ENCODE measurements at places on chromosomes 6 and 20. TPM values are rescaled to one million over a fixed set of nuclear protein-coding genes. Genes with fewer than 3 reads are reported as not detected.

The GPR63 gene
- total RNA-seq, result 1.9 TPM

The EBF4 gene
- 5.1 TPM for total RNA-seq

- DNase-seq, result no peak
- H3K4me1 ChIP-seq, result peaks cover 9% of the 10 kb centered on the region
- H3K4me3 ChIP-seq, result no peak overlapping the region
- no peaks in the 10 kb centered on the region for H3K27me3 ChIP-seq
- H3K36me3 ChIP-seq, result no peaks in the 10 kb centered on the region
- no peak overlapping the region for H3K27ac ChIP-seq
Measured at GRCh38 chr6:20652299-20653084, 118.2 kb downstream of the CDKAL1 start.

The PAK5 gene
- not detected for total RNA-seq

GRCh38 chr6:143117108-143117507 is 56.4 kb downstream of the AIG1 start:
- no peak for DNase-seq
- H3K27ac ChIP-seq, result no peak overlapping the region
- H3K27me3 ChIP-seq, result no peaks in the 10 kb centered on the region

- peaks cover 47% of the 10 kb centered on the region for H3K4me1 ChIP-seq
- DNase-seq, result no peak
- no peaks in the 10 kb centered on the region for H3K27me3 ChIP-seq
- H3K4me3 ChIP-seq, result peak overlapping the region; percentile 90
- H3K36me3 ChIP-seq, result 0 out of 2 replicates have a peak, but pooled peaks cover 3% of the 10 kb centered on the region
Measured at GRCh38 chr6:110878751-110879522, 4.4 kb downstream of the AMD1 start.

- H3K27ac ChIP-seq, result no peak overlapping the region
- peaks cover 12% of the 10 kb centered on the region for H3K4me1 ChIP-seq
- no peak for DNase-seq
- no peak overlapping the region for H3K4me3 ChIP-seq
Measured at GRCh38 chr6:140567466-140567865, 1193.0 kb upstream of the CITED2 start.

The FOXA2 gene
- not detected for total RNA-seq

GRCh38 chr6:132190097-132190814 is 211.0 kb downstream of the MOXD1 start:
- no peaks in the 10 kb centered on the region for H3K36me3 ChIP-seq
- DNase-seq, result no peak
- no peak overlapping the region for H3K27ac ChIP-seq
- no peaks in the 10 kb centered on the region for H3K4me1 ChIP-seq
- H3K27me3 ChIP-seq, result no peaks in the 10 kb centered on the region
- H3K4me3 ChIP-seq, result no peak overlapping the region

- H3K36me3 ChIP-seq, result no peaks in the 10 kb centered on the region
- peaks cover 16% of the 10 kb centered on the region for H3K4me1 ChIP-seq
- H3K4me3 ChIP-seq, result no peak overlapping the region
- H3K27ac ChIP-seq, result no peak overlapping the region
- peak; percentile 65 for DNase-seq
Measured at GRCh38 chr20:56796345-56796744, 167.2 kb downstream of the TFAP2C start.

The OOEP gene
- total RNA-seq, result 12.2 TPM

DNA sequence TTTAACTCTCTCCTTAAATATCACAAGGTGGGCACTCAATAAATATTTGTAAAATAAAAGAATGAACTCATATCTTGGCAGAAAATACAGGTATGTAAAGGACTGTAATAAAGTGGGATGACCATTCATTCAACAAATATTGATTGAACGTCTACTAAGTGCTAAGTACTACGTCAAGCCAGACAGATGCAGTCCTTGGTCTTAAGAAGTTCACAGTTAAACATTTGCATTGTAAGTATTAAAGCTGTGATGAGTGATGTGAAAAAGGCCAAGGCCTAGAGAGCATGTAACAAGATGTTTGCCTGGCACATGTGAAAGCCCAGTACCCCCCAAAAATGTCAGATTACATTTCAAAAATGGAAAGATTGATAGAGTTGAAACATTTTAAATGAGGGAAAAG is 130.1 kb upstream of the TMEM170B start:
- no peaks in the 10 kb centered on the region for H3K27me3 ChIP-seq
- no peak overlapping the region for H3K4me3 ChIP-seq
- H3K36me3 ChIP-seq, result no peaks in the 10 kb centered on the region
- H3K27ac ChIP-seq, result no peak overlapping the region
- peaks cover 10% of the 10 kb centered on the region for H3K4me1 ChIP-seq

DNA sequence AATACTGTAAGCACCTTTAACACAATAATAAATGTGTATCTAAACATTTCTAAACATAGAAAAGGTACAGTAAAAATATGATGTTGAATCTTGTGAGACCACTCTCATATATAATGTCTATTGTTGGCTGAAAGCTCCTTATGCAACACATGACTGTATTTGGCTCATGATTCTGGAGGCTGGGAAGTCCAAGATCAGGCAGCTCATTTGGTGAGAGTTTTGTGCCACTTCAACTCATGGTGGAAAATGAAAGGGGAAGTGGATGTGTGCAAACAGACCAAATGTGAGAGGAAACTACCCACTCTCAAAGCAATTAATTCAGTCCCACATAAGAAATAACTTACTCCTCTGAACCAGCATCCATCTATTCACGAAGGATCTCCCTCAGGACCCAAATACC is 257.7 kb upstream of the OPRM1 start:
- DNase-seq, result no peak
- H3K27ac ChIP-seq, result no peak overlapping the region
- H3K4me1 ChIP-seq, result no peaks in the 10 kb centered on the region

DNA sequence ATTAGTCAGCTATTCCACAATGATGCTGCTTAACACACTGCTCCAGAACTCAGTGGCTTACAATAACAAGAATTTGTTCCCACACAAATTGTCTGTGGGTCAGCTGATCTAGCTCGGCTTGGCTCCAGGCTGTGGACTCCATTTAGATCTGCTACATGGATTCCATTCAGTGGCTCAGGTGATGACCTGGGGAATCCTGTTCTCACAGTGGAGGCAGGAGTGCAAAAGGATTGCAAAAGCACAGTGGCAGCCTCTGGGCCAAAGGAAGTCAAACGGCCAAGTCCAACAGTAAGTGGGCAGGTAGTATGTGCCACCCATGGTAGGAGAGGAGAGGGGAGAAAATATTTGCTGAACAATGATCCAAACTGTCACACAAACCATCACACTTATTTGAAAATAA is 15.8 kb upstream of the LRRN4 start:
- H3K27me3 ChIP-seq, result no peaks in the 10 kb centered on the region
- no peak overlapping the region for H3K27ac ChIP-seq
- no peak for DNase-seq
- H3K36me3 ChIP-seq, result 0 out of 2 replicates have a peak, but pooled peaks cover 4% of the 10 kb centered on the region
- no peak overlapping the region for H3K4me3 ChIP-seq
- H3K4me1 ChIP-seq, result no peaks in the 10 kb centered on the region

DNA sequence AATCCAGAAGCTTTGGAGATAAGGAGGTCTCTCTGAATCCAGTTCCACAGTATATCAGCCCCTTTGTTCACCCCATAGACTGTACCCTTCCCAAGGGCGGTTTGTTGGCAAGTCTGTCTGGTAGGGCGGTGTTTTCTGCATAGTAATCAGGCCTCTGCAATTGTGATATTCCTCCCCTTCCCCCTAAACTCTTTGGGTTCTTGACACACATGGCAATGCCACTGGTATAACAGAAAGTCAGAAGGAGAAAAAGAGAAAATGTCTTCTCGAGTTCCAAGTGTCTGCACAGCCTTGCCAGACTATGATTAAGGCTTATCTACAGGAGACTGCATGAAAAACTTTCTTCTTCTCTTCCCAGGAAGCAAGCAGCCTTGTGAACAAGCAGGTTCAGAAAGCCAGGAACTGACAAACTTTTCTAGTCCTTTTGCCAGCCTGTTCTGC is 45.6 kb downstream of the FOXO3 start:
- DNase-seq, result no peak
- H3K36me3 ChIP-seq, result peaks cover 18% of the 10 kb centered on the region
- no peak overlapping the region for H3K4me3 ChIP-seq

DNA sequence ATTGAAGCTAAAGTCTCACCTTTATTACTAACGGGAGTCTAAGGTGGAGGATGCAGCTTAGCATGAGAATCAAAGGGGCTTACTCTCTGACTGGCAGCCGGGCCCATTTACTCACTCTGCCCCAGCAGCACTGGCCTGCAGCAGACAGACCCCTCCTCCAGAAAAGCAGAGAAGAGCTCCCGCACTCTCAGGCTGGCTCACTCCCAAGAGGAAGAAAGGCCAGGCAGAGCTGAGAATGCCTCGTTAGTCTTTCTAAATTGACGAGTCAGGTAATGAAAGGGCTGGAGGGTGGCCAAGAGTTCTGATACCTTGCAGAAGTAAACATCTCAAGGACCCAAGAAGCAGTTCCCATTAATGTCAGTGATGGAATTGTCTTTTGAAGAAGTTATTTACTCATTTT is 44.5 kb upstream of the IL20RA start:
- no peak for DNase-seq
- no peaks in the 10 kb centered on the region for H3K36me3 ChIP-seq
- no peak overlapping the region for H3K27ac ChIP-seq
- H3K27me3 ChIP-seq, result no peaks in the 10 kb centered on the region

- H3K4me3 ChIP-seq, result no peak overlapping the region
- peak overlapping the region; percentile 79 for H3K27ac ChIP-seq
- H3K4me1 ChIP-seq, result peaks cover 50% of the 10 kb centered on the region
- H3K36me3 ChIP-seq, result no peaks in the 10 kb centered on the region
Measured at GRCh38 chr6:137827977-137828810, 38.9 kb upstream of the TNFAIP3 start.

DNA sequence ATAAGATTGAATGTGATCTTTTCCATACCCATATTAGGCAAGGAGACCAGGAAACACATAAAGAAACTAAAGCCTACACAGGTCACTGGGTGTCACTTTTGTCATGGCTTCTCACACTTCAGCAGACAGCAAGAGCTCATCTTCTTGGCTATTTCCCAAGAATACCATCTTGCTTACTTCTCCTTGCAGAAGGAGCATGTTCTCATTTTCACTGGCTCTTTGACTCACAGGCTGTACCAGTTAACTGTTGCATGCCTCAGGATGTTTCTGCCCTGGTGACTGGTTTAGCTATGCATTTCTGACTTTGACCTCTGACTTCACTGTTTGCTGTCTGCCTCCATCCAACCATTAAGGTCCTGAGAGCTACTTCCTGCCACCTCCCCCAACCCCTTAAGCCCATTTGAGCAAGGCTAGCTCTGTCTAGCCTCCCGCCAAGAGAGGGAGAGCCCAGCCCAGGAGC is 40.3 kb upstream of the OGFRL1 start:
- DNase-seq, result peak; percentile 51
- H3K4me1 ChIP-seq, result peaks cover 29% of the 10 kb centered on the region
- no peaks in the 10 kb centered on the region for H3K27me3 ChIP-seq
- no peak overlapping the region for H3K4me3 ChIP-seq
- no peak overlapping the region for H3K27ac ChIP-seq

DNA sequence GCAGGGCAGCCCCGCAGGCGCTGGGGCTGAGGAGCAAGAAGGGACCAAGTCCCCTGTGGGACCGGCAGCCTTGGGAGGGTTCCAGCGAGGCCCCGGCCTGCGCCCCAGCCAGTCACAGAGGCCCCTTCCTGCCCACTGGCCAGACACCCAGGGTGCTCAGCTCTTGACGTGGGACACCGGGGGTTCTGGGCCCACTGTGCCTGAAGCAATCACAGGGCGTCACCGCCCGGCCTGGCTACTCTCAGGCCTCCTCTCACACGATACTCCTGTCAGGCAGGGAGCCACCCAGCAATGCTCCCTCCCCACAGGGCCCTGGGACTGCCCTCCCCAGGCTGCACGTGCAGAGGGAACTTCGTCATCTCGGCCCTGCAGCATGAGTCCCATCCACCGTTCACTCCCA is 14.5 kb downstream of the TAF4 start:
- no peaks in the 10 kb centered on the region for H3K4me1 ChIP-seq
- DNase-seq, result no peak
- H3K27me3 ChIP-seq, result no peaks in the 10 kb centered on the region
- H3K4me3 ChIP-seq, result no peak overlapping the region
- no peaks in the 10 kb centered on the region for H3K36me3 ChIP-seq

The GPLD1 gene
- total RNA-seq, result 1.7 TPM

The REPS1 gene
- 32.0 TPM for total RNA-seq

The CCM2L gene
- total RNA-seq, result 0.35 TPM

DNA sequence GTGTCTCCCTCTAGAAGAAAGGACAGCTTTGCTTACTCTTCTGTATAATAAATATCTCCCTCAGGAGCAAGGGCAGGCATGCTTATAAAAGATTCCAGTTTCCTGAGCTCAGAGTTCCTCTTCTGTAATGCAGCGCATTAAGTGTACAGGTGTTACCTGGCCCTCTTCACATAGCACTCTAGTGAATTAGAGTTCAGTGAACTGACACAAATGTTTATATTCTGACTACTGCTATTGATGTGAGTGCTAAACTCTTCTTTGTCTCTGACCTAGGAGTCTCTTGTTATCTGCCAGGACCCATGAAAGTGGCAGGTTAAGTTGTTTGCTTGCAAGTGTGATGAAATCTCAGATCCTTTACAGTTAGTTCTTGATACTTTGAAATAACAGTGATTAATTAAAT is 33.5 kb downstream of the CYB5R4 start:
- H3K36me3 ChIP-seq, result no peaks in the 10 kb centered on the region
- no peaks in the 10 kb centered on the region for H3K27me3 ChIP-seq
- H3K4me3 ChIP-seq, result no peak overlapping the region
- no peak overlapping the region for H3K27ac ChIP-seq
- DNase-seq, result no peak

DNA sequence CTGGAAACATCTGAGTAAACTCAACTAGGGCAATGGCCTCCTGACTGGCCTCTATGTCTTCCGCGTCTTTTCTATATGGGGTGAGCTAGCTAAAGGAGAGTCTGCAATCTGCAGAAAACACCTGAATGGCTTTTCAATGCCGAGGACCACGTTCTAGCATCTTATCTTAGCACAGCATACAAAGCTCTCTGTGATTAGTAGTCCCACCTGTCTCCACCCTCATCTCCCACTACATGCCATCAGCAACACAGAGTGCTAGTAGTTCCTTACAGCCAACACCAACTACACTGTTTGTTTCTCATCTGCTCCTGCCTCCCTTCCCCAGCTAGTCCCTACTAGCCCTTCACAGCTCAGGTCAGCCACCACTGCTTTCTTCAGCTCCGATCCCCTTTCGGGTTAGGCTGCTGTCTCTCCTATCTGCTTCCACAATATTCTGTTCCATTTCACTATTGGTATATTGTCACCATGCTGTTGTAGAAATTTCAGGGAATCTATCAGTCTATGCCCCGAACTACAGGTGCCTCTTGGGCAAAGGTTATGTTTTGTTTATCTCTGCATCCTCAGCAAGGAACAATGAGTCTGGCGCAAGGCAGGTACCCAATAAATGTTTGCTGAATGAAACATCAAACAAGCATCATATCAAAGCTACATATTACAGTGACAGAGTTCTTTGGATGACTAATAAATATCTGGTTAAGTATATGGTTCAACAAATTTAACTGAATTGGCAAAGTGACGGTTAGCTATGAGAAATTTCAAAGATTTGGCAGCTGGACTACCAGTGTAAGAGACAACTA is 12.2 kb downstream of the LYRM4 start:
- H3K4me1 ChIP-seq, result peaks cover 14% of the 10 kb centered on the region
- H3K36me3 ChIP-seq, result 0 out of 2 replicates have a peak, but pooled peaks cover 4% of the 10 kb centered on the region
- H3K27ac ChIP-seq, result no peak overlapping the region
- no peak overlapping the region for H3K4me3 ChIP-seq

Data from PC-9 (cell line).